ENCODE measurements at places on chromosomes 1 and 21.
A peak's percentile ranks its signal among the peaks of the same experiment; 100 is the strongest.

DNA sequence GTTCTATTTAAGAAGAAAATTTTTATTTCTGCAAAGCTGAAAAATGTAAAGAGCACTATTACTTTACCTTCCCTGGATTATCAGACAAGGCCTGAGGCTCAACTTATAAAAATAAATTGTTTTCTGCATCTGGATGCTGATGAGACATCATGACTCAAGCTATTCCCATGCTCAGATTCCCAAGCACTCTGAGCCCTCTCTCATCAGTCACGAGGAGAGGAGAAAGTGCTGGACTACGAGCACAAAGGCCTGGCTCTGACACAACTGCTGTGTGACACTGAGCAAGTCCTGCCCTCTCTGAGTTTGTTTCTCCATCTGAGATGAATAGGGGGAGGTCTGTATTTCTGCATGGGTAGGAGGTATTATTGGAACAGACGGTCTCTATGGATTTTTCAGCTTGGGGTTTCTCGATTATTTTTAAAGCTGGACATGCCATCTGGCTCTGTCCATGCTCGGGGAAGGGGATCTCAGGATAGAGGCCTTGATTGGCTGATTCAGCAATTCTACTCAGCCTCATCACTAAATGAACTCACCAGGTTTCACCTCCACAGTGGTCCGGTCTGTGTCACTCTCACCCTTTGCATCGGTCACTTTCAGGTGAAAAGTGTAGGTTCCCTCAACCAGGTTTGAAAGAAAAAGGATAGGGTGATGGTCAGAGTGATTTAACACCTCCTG is 107.7 kb downstream of the KIAA0319L start:
- no peak for DNase-seq

GRCh38 chr1:4684864-4685522 is 30.6 kb downstream of the AJAP1 start:
- DNase-seq, result no peak

- no peak for DNase-seq
Measured at GRCh38 chr1:99017655-99018054, 13.0 kb upstream of the PLPPR5 start.

DNA sequence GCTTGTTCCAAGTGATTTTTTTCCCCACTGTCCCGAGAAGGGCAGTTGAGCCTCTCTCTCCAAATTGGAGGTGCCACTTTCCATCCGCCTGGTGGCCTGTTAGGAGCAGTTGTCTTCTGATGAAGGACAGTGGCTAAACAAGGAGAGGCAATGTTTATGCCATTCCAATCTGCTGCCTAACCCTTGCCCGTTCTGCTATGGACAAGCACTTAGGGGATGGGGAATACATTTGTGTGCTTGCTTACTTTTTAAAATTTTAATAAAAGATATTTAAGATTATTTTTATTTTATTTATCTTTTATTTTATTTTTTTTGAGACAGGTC is 12.0 kb downstream of the COQ8A start:
- DNase-seq, result no peak

GRCh38 chr1:100778748-100779147 is 59.2 kb downstream of the VCAM1 start:
- DNase-seq, result no peak

DNA sequence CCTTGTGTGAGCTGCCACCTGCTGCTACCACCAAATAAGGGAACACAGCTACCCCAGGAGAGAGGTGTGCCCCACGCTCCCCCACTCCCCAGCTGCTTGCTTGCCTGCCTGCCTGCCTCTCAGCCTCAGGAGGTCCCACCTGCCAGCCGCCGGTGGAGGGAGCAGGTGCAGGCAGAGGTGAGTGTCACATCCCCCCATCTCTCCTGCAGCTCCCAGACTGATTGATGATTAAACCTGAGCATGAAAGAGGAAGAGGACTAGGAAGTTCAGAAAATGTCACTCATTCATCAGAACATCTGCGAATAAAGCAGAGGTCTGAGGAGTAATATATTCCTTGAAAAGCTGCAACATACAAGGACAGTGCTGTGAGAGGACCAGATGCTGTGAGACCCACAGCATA is 58.6 kb upstream of the HIVEP3 start:
- DNase-seq, result no peak

GRCh38 chr1:188070848-188071247 is 1242.1 kb downstream of the PLA2G4A start:
- no peak for DNase-seq

GRCh38 chr1:166939741-166940375 is 35.5 kb downstream of the ILDR2 start:
- no peak for DNase-seq

DNA sequence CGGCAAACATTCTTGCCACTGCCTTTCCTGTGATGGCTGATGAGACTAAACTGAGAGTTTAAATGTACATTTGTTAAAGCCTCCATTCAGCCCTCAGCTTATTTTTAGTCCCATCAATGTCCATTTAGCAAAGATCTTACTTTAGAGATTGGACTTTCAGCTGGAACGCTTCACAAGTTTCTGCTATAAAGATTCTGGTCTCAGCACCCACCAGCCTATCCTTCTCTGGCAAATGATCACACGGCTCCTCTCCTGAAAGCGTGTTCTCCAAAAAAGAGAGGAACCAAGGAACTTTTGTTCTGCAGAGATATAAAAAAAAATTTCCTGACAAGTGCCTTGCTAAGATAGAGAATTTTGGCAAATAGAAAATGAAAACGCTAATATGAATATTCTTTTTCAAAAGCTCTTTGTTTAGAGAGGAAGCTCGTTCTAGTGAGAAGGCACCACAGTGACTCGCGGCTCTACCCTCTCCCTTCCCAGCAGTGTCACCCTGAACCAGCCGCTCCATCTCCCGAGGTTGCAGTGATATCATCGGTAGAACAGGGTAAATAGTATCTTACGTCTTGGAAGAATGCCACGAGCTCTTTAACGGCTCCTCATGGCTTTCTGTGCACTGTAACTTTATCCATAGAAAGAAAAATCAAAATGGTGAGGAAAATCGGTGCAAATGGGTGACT is 200.2 kb downstream of the APP start:
- no peak for DNase-seq

- DNase-seq, result no peak
Measured at GRCh38 chr1:104932949-104933679, 1183.4 kb downstream of the AMY1C start.

DNA sequence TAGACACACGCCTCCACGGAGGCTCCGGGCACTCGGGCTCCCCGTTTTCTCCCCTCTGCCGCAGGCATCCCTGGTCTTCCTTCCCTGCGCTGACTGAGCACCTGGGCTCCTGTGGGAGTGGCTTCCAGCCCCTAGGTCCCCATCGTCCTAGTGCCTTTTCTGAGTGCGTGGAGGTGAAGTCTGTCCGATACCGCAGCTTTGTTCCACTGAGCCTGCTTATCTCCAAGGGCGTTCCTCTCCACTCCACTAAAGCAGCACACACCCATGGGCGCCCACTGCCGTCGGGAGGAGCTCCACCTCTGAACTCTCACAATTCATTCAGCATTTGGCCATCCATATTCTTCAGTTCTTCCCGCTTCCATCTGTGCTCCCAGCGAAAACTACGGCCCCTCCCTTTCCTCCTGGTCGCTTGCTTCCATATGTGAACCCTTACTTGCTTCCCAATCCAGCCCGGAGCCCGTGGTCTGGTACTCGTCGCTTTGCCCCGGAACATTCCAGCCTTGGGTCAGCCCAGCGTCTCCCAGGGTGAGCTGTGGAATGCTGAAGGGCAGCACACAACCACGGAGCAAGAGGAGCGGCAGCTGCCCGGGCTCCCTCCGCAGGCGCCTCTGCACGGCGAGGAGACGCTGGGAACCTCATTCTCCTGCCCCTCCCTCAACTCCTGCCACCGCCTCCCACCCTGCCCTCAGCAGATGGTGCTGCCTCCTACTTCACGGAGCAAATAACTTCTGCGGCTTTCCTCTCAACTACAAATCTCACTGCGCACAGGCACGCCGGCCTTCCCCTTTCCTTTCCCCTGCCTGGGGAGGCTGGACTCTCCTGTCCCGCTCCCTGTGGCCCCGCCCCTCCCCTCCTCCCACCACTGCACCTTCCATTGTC is 27.5 kb downstream of the ATP8B2 start:
- peak; percentile 77 for DNase-seq

GRCh38 chr1:143735764-143736461 is 235.9 kb downstream of the FAM72C start:
- DNase-seq, result no peak

DNA sequence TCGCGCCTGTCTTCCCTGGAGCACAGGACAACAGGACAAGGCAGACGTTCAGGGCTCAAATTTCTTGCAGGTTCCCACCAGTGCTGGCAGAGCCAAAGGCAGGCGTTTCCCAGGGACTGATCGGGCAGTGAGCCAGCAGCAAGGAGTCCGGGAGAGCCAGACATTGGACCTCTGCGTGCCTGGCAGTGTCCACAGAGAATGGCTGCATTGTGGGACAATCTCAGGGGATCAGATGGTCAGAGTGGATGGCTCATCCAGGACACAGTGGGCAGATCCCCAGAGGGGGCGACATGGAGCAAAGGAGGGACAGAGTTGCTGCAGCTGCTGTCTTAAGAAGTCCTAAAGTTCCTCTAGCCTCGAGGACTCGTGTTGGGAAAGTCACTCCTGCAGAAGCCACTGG is 4.6 kb downstream of the TMEM63A start:
- peak; percentile 27 for DNase-seq

GRCh38 chr1:60924964-60925798 is 157.2 kb upstream of the NFIA start:
- DNase-seq, result no peak

DNA sequence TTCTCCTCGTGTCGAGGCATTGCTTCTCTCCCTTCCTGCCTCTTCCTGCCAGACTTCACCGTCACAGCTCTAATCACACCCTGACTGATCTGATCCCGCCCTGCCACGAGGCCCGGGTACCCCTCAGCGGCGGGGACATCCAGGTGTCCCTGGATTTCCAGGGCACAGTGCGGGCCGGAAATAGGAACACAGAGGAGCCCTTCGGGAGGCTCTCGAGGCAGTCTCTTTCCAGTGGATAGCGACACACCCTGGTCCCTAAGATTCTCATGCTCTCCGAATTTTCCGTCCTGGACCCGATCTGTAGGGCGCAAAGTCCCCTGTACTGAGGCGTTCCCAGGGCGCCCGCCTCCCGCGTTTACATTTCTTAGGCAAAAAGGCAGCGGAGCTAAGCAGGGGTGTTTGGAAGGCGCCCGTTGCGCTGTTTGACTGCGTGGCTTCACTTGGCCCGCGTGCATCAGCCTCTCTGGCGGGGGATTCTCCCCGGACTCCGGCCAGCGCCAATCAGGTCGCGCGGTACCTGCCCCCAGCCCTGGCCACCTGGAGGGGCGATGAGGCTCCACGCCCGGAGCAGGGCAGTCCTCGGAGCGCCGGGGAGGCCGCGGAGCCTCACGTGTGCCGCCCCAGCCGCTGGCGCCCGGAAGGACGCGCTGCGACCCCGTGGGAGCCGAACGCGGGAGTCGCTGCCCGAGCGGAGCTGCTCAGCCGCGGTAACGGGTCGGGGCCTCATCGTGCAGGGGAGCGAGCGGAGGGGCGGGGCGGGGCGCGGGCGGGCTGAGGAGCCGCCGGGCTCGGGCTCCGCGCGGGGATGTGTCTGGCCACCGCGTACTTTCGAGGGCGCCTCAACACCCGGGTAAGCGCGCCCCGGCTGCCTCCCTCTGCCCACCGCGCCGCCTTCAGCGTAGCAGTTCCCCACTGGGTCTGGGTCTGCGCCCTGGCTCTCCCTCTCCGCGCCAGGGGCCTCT is at the start of gene FAM163A:
Gene FAM163A, plus strand, starts transcription at position 575 of the 962 bp plus-strand sequence. CDS start 69,807 bp downstream, outside the sequence.
- no peak for DNase-seq

GRCh38 chr1:243256590-243256989 is 749 bp downstream of the SDCCAG8 start:
- DNase-seq, result no peak

DNA sequence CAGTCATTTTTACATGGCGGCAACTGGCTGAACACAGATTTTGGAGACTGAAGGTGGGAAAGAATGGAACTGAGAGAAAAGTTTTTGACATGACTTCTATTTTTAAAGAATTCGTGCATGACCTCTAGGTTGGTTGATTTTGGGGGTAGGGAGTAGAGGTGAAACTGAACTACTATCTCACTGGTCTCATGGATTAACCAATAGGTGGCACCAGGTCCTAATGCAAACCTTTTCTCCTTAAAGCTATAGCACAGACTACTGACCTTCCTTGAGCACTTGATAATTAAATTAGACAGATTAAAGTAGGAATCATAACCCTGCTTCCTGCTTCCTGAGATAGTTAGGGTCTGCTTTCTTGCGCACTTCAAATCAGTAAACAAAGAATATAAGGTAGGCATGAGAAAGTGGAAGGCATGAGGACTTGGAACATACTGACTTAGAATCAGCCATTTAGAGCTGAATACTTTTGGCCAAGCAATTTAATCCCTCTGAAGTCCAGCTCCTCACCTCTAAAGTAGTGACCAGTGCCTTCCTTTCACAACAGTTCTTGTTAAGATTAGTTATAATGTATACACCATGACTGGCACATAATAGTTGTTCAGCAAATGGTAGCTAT is 206.0 kb downstream of the CENPF start:
- no peak for DNase-seq

DNA sequence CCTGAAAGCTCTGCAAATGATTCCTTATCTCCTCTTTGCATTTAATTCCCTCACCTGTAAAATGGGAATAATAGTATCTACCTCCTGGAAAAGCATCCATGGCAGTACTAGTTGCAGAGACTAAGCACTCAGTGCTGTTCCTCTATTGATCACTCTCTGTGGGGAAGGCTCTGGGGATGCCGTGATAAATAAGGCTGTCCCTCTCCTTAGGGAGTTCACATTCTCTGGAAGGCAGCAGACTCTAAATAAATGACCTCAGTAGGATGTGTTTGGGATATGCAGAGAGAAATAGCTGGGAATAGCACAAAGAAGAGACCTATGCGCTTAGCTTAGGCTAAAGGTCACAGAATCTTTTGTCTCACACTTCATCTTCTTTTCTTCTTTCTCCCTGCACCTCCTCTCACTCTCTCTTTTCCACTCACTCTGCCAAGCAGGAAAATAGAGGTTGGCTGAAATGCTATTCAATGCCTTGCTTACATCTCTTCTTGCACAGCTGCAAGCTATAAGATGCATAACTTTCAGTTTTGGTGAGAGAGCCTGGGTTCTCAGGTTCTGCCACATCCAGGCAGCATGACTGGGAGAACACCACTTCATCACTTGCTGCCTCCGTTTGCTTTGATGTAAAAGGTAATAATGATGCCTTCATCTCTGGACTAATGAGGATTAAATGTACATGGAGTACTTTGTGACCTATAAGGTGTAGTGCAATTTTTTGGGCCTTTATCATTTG is 101.5 kb downstream of the LMX1A start:
- no peak for DNase-seq

- no peak for DNase-seq
Measured at GRCh38 chr1:83583351-83584014, 415.4 kb downstream of the TTLL7 start.

- DNase-seq, result no peak
Measured at GRCh38 chr1:217462159-217462558, 168.7 kb downstream of the GPATCH2 start.
